ENCODE measurements at places on chromosomes 6 and 20. TPM values are rescaled to one million over a fixed set of nuclear protein-coding genes. Genes with fewer than 3 reads are reported as not detected.

Gene WFDC2
- total RNA-seq: 2.2 TPM

Gene ABCF1
- total RNA-seq: 28.3 TPM

Gene RFX6
- total RNA-seq: 1.7 TPM

Gene VGLL2
- total RNA-seq: not detected

Gene ESR1
- not detected for total RNA-seq

Gene PBOV1
- not detected for total RNA-seq

Gene HUS1B
- total RNA-seq: not detected

Gene TSPO2
- not detected for total RNA-seq

Gene SIM1
- total RNA-seq: not detected

Gene ACOT13
- total RNA-seq: 5.0 TPM

Gene NINL
- total RNA-seq: 22.0 TPM

Gene ANKRD66
- 0.73 TPM for total RNA-seq

All from stomach (tissue), 19 donors.